GM23248 (cell line): ENCODE measurements at places on chromosomes 6 and 20.

DNA sequence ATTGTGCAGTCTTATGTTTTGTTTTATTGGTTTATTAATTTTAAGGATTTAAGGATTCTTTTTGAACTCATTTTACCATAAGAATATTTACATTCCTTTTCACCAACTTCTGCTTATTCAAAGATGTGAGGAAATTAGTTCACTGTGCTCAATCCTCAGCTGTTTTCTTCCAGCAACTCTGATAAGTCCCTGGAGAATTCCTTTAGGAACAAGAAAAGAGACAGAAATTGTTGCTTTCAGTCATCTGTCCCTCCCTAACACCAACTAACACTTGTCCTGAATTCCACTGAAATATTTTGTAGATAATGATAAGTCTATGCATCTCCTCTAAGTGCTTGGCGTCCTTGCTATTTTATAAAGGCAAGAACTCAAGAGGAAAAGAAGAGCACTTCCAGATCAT lies 334.8 kb upstream of the MARCKS start:
- DNase-seq: no peak
- no peaks in the 10 kb centered on the region for H3K27me3 ChIP-seq
- H3K36me3 ChIP-seq: no peaks in the 10 kb centered on the region
- no peak overlapping the region for H3K27ac ChIP-seq
- no peaks in the 10 kb centered on the region for H3K4me1 ChIP-seq

DNA sequence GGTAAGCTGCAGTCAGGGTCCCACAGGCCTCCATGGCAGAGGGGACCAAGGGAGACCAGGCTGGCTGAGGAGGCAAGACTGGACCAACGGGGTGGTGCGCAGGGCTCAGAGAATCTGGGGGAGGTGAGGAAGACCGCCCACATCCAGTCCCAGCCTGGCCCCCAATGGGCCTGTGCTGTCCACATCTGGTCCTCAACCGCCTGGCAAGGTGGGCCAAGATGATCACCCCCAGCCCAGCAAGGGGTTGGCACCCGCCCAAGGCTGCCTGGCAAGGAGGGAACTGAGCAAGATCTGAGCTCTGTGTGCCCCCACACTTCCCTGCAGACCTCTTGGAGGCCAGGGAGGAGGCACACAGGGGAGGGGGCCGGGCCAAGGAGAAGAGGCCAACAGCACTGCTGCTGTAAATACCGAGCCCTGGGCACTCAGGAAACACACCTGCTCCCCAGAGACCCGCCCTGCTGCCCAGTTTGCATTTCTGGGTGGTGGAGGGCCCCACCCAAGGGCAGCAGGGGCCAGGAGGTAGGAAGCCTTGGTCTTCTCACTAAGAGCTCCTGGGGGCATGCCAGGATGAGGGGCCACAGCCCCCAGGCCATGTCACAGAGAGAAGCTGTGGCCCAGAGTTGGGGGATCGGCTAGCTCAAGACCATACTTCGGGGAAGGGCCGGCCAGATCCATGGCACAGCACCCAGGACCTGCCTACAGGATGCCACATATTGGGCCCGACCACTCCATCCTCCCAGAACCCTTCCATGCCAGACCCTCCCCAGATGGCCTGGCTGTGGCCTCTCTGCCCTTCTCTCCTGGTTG lies 109.6 kb downstream of the ASXL1 start:
- H3K27me3 ChIP-seq: no peaks in the 10 kb centered on the region
- no peaks in the 10 kb centered on the region for H3K36me3 ChIP-seq
- no peak for DNase-seq
- no peaks in the 10 kb centered on the region for H3K4me1 ChIP-seq

DNA sequence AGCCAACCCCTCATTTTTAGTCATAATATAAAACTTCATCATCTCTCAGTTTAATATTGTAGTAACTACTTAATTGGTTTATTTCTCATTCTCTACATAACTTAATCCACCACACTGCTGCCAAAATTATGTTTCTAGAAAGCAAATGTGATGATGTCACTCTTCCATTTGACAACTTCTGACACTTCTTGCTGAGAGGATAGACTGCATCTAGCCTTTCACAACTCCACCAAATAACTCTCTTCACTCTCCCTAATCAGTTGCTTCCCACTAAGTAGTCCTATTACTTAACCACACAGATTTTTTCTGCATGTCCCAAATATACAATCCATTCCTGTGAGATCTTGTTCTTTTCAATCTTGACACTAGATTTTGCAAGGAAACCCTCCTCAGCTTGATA lies 951.3 kb downstream of the EPHA7 start:
- no peak overlapping the region for H3K27ac ChIP-seq
- no peaks in the 10 kb centered on the region for H3K36me3 ChIP-seq
- no peaks in the 10 kb centered on the region for H3K4me1 ChIP-seq
- DNase-seq: no peak

DNA sequence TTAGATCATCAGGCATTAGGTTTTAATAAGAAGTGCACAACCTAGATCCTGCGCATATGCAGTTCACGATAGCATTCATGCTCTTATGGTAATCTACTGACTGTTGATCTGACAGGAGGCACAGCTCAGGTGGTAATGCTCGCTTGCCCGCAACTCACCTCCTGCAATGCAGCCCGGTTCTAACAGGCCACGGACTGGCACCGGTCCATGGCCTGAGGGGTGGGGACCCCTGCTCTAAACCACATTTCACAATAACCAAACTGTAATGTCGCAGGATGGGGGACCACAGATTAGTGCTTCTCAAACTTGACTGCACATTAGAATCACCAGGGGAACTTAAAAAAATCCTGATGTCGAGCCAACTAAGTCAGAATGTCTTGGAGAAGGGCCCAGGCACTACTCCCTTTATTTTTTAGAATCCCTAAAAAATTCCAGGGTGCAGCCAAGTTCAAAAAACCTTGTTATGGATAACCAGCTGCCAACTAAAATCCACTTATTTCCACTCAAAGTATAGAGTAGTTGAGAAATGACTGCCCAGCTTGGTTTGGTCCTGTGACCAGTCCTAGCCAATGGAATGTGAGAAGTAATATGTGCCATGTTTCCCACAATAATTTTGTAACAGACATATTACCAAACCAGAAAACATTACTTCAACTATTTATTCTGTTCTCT lies 3.1 kb downstream of the SHPRH start:
- peak; percentile 48 for DNase-seq
- H3K4me3 ChIP-seq: no peak overlapping the region
- H3K27ac ChIP-seq: no peak overlapping the region
- H3K27me3 ChIP-seq: no peaks in the 10 kb centered on the region

DNA sequence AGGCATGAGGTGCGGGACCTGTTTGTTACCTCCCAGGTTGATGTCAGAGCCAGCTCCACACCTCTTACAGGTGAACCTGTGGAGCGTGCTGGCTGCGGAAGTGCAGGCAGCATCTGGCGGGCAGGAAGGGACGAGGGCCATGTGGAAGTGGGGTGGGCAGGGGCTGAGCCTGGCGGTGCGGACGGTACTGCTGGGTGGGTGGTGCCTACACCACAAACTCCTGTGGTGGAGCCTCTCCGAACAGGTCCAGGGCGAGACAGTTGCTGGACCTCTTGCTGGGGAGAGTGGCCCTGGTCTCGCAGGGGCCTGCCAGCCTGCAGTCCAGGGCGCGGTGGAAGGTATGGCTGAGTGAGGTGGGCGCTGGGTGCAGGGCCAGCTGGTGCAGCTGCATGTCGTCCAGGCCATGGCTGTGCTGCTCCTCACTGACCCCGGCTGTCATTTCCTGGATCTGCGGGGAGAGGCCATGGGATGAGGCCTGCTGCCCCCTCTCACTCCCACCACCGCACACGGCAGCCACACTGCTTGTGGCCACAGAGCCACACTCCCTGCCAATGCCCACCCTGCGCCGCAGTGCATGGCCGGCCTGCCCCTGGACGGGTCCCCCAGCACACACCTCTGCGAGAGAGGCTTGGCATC lies 22.0 kb downstream of the FRMD1 start:
- H3K27me3 ChIP-seq: no peaks in the 10 kb centered on the region
- no peak overlapping the region for H3K27ac ChIP-seq
- H3K36me3 ChIP-seq: no peaks in the 10 kb centered on the region
- H3K4me1 ChIP-seq: no peaks in the 10 kb centered on the region
